PC-3 (cell line): ENCODE measurements at places on chromosomes 5 and 9. TPM values are rescaled to one million over a fixed set of nuclear protein-coding genes. Genes with fewer than 3 reads are reported as not detected.

DNA sequence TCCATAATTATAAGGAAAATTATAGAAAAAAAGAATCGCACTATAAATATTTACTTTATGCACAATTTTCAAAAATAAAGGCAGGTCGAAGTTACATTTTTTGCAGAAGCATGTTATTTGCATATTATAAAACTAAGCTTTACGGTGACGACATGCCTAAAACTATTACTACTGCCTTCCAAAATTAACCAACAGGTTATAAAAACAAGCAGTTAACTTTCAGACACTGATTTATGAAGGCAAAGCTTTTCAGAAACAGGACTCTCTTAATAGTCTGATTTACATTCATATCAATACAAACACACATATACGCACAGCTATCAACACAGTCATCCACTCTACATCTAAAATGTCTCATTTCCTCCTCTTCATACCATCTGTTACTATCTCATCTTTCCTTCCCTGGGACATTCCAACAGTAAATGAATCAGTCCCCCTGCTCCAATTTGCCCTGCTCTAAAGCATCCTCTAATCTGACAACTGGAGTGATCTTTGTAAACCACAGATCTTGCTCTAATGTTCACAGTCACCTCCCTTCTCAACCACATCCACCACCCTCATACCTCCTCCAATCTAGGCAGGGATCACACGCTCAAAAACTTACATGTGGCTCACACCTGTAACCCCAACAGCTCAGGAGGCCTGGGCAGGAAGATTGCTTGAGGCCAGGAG is 21.6 kb downstream of the FBXW11 start:
- H3K27me3 ChIP-seq, result no peaks in the 10 kb centered on the region
- peaks cover 27% of the 10 kb centered on the region for H3K4me1 ChIP-seq
- DNase-seq, result peak; percentile 81
- no peak overlapping the region for H3K4me3 ChIP-seq
- H3K36me3 ChIP-seq, result peaks cover 29% of the 10 kb centered on the region

The TLX3 gene
- total RNA-seq, result not detected in 2 replicates

- H3K36me3 ChIP-seq, result no peaks in the 10 kb centered on the region
- H3K27me3 ChIP-seq, result no peaks in the 10 kb centered on the region
- DNase-seq, result no peak
- no peak overlapping the region for H3K27ac ChIP-seq
- no peak overlapping the region for H3K4me3 ChIP-seq
These were observed 24.9 kb downstream of the RNF130 start for GRCh38 chr5:180046656-180047055.

DNA sequence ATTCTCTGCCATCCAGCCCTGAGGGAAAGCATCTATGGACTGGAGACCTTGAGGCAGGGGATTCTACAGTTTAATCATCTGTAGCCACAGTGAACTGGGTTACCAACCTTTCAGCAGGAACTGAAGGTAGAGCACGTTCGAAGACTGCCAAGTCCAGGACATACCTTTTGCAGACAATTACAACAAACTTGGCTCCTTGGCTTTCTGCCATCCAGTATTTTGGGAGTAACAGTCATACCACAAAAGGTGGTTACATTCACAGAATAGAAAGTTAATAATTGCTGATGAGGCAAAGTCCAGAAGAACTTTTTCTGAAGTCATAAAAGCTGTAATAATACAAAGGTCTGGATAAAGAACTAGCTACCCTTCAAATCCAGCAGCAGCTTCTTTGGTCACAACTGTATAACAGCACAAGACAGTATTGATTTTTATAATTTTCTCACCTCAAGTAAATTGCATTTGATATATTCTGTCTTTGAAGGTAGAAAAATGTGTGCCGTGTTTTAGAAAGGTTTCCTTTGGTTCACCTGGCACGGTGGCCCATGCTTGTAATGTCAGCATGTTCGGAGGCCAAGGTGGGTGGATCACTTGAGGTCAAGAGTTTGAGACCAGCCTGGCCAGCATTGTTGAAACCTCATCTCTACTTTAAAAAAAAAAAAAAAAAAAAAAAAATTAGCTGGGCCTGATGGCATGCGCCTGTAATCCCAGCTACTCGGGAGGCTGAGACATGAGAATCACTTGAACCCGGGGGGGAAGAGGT is 236.6 kb downstream of the NR3C1 start:
- H3K27me3 ChIP-seq, result no peaks in the 10 kb centered on the region
- H3K4me3 ChIP-seq, result no peak overlapping the region
- no peak for DNase-seq
- no peaks in the 10 kb centered on the region for H3K4me1 ChIP-seq
- no peaks in the 10 kb centered on the region for H3K36me3 ChIP-seq
- H3K27ac ChIP-seq, result no peak overlapping the region

DNA sequence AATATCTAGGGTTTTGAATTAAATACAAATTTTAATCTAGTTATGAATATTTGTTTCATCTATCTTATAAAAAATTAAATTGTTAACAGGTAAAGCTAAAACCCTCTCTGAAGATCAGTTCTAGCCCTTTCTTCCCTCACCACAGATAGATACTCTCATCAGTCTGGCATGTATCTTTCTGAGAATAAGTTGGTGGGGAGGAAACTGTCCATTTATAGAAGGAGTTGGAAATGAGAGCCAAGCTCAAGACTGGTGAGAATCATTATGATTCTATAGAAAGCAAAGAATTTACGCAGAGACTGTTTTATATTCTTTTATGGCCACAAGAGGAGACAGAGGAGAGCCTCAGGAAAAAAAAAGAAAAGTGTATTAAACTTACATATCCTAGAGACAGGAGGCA is 59.0 kb downstream of the STARD4 start:
- no peak for DNase-seq
- no peaks in the 10 kb centered on the region for H3K36me3 ChIP-seq
- H3K27ac ChIP-seq, result no peak overlapping the region
- peaks cover 31% of the 10 kb centered on the region for H3K27me3 ChIP-seq
- no peaks in the 10 kb centered on the region for H3K4me1 ChIP-seq

The GHR gene
- total RNA-seq, result 2.2 and 5.2 TPM in 2 replicates

- no peak overlapping the region for H3K4me3 ChIP-seq
- H3K27me3 ChIP-seq, result no peaks in the 10 kb centered on the region
- H3K36me3 ChIP-seq, result peaks cover 12% of the 10 kb centered on the region
- no peak for DNase-seq
- H3K27ac ChIP-seq, result no peak overlapping the region
These were observed 96.6 kb downstream of the UBAP2 start for GRCh38 chr9:33952066-33952465.

DNA sequence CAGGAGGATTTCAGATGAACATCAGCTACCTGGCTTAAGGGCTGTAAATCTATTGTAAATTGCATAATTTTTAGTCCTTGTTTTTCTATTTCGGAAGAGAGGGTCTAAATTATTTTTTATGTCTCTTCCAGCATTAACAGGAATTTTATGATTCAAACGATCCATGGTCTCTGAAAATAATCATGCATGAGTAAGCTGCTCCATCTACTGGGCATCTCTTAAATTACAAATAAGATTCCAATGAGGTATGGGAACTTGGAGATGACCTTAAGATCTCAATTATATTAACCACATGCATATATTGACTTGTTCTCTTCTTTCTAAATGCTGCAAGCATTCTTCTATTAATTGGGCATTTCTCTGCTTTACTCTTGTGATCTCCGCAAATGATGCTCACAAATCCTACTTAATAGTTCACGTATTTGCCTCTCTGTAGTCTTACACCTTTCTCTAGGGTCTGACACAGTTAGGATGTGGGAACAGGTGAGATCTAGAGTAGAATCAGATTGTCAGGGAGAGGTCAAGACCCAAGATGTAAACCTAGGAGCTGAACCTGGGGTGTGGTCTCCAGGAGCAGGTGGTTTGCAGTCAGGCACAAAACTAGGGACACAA is 86.9 kb downstream of the NUDT12 start:
- H3K27me3 ChIP-seq, result no peaks in the 10 kb centered on the region
- DNase-seq, result peak; percentile 91
- no peak overlapping the region for H3K4me3 ChIP-seq
- H3K4me1 ChIP-seq, result peaks cover 23% of the 10 kb centered on the region

GRCh38 chr5:76571559-76571958 is 51.6 kb downstream of the F2RL2 start:
- no peaks in the 10 kb centered on the region for H3K36me3 ChIP-seq
- H3K27me3 ChIP-seq, result peaks cover 28% of the 10 kb centered on the region
- H3K4me3 ChIP-seq, result no peak overlapping the region
- H3K4me1 ChIP-seq, result no peaks in the 10 kb centered on the region

- H3K4me3 ChIP-seq, result no peak overlapping the region
- H3K4me1 ChIP-seq, result peaks cover 13% of the 10 kb centered on the region; the same call in 1 of the 2 replicates
These were observed 208.3 kb upstream of the ITGA1 start for GRCh38 chr5:52579391-52579790.

GRCh38 chr5:17951392-17952169 is 317.3 kb downstream of the TAF11L14 start:
- no peaks in the 10 kb centered on the region for H3K36me3 ChIP-seq
- H3K4me3 ChIP-seq, result peak overlapping the region; percentile 61
- H3K27ac ChIP-seq, result peak overlapping the region; percentile 99
- H3K4me1 ChIP-seq, result peaks cover 22% of the 10 kb centered on the region
- H3K27me3 ChIP-seq, result no peaks in the 10 kb centered on the region
